Keratinocyte (primary cell): ENCODE measurements at places on chromosomes 3 and 15.

- no peak for DNase-seq
Measured at GRCh38 chr3:188624384-188624783, 470.4 kb downstream of the LPP start.

- DNase-seq = no peak
Measured at GRCh38 chr15:88741671-88742070, 61.6 kb upstream of the ACAN start.

- DNase-seq = no peak
Measured at GRCh38 chr3:52039846-52040245, 16.5 kb downstream of the DUSP7 start.

GRCh38 chr3:126954141-126954842, 28.6 kb upstream of the PLXNA1 start:
- DNase-seq = no peak

DNA sequence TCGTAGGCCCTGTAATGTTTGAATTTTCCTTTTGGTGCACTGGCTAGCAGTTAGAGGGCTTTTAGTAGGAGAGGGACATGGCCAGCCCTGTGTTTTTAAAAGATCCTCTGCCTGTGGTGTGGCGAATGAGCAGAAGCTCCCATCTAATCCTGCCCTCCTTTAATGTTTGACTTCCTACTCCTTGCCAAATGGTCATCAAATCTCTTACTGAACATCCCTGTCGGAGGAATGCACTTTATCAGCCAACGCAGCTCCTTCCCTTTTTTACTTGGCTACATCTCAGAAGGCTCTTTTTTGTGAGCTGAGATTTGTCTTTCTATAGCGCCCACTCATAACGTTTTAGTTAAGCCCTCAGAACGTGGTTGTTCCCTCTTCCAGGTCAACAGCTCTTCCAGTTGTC, 44.8 kb downstream of the MAP2K5 start:
- DNase-seq = no peak

- no peak for DNase-seq
Measured at GRCh38 chr3:142450881-142451280, 3.0 kb upstream of the XRN1 start.

DNA sequence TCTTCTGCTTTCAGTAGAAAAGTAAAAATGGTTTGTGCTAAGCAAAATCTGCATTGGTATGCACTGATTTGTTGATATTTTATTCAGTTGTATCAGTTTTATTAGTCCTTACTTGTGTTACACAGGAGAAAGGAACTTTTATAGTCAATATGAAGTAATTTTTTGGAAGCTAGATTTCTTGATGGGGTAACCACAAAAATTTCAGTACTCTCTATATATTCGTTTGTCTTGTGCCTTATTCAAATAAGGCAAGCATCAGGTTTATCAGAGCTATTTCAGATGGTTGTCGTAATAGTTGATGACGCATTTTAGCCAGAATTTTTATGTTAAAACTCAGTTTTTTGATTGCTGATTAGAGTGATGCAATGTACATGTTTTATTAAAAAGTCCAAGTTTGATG, 50.7 kb upstream of the NIPA1 start:
- DNase-seq = no peak

GRCh38 chr3:18428036-18428435, 2.9 kb upstream of the SATB1 start:
- no peak for DNase-seq

DNA sequence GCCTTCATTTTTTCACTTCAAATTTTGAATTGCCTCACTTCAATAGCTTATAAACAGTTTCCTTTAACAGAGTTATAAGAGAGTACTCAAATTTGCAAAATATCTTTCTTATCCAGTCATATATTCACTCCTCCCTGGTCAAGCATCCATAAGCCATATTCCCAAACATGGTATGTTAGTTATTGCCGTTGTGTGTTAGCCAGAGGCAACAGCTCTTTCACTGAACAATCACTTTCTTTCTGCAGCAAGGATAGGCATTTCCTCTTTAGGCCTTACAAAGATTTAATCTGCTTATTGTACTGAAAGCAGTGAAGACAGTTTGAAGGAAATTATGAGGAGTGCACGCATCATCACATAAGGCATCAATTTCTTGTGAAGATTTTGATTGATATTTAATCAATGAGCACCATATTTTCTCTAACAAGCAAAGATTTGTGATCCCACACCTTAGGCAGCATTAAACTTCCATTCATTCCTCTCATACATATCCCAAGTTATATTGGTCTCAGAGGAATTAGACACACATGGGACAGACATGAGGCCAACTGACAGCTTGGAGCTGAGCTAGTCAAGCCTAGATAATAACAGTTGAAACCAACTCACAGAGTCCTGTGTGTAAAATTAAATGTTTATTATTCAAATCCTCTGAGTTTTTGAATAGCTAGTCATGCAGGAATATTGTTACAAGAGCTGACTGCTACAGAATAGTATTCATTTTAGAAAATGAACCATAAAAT, 80.0 kb upstream of the EPHA6 start:
- no peak for DNase-seq

DNA sequence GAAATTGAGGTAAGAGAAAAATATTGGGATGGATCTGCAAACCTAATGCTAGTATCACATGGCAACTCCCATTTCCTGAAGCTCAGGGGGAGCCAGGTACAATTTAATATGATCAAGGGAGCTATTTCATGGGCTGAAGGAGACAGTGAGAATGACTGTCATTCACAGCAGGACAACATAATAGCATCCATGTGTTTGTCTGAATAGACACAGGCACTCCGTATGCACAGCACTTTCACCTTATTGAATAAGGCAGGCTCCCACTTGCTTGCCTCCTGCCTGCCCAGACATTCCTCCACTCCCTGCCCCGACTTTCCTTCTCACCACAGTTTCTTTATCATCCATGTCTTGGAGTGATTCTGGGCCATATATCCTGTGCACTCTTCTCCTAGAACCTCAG, 156.6 kb upstream of the SLC24A5 start:
- DNase-seq = no peak

GRCh38 chr3:674116-674515, 418.7 kb upstream of the CNTN6 start:
- DNase-seq = no peak

GRCh38 chr3:16828815-16829214, 55.9 kb upstream of the PLCL2 start:
- DNase-seq = no peak

DNA sequence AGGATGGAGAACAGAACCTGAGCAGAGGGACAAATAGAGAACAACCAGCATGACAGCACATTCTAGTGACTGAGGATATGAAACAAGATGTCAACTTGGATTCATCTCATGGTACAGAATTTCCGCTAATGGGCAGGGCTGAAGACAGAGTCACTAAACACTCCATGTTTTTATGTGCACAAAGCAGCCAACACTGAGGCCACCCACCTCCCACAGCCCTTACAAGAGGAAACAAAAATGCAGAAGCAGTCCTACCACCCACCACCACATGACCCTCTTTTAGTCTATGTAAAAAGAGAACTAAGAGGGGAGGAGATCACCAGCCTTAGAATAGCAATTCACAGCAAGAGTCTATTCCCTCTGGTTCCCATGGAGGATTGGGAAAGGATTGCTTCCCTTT, 131.4 kb upstream of the UBE2E2 start:
- no peak for DNase-seq

GRCh38 chr3:44093531-44093930, 148.2 kb upstream of the TOPAZ1 start:
- no peak for DNase-seq

- no peak for DNase-seq
Measured at GRCh38 chr3:194447161-194447560, 39.6 kb downstream of the ATP13A3 start.

DNA sequence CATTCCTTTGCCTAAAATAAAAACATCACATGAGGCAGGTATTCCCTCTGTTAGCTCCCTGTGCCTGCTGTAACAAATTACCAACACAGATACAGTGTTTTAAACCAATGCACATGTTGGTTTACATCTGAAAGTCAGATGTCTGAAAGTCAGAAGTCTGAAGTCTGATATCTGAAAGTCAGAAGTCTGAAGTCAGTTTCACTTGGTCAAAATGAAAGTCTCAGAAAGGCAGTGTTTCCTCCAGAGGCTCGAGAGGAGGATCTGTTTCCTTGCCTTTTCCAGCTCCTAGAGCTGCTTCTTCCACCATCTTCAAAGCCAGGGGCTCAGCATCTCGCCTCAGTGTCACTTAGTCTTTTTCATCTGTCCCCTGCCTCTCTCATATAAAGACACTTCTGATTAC, 22.0 kb downstream of the SST start:
- DNase-seq = no peak

- no peak for DNase-seq
Measured at GRCh38 chr3:159417761-159418160, 570.9 kb upstream of the IL12A start.

- DNase-seq = no peak
Measured at GRCh38 chr3:120615847-120616609, 19.9 kb downstream of the NDUFB4 start.

GRCh38 chr3:187188931-187189330, 8.4 kb upstream of the RTP1 start:
- DNase-seq = no peak

GRCh38 chr3:138374573-138375134, 26.3 kb downstream of the MRAS start:
- DNase-seq = no peak

GRCh38 chr15:58513008-58513407, 81.2 kb downstream of the LIPC start:
- no peak for DNase-seq

- DNase-seq = no peak
Measured at GRCh38 chr3:116337229-116337628, 108.1 kb downstream of the LSAMP start.
